ENCODE measurements at places on chromosomes 1 and 21. TPM values are rescaled to one million over a fixed set of nuclear protein-coding genes. Genes with fewer than 3 reads are reported as not detected.

Gene C1orf53
- 7.0 TPM for polyA plus RNA-seq

Gene MIXL1
- not detected for polyA plus RNA-seq

Gene SPOCD1
- 4.7 TPM for polyA plus RNA-seq

Gene LCE2B
- polyA plus RNA-seq = 0.83 TPM

Gene SLAMF6
- polyA plus RNA-seq = not detected

Gene GREM2
- not detected for polyA plus RNA-seq

Gene TMEM82
- polyA plus RNA-seq = not detected

Gene BATF3
- polyA plus RNA-seq = not detected

Gene AUNIP
- polyA plus RNA-seq = 9.3 TPM

Gene CNTN2
- polyA plus RNA-seq = not detected

Gene HUNK
- polyA plus RNA-seq = not detected

Gene KCNT2
- not detected for polyA plus RNA-seq

All from keratinocyte (primary cell).